ENCODE measurements at places on chromosomes 12 and 14.

DNA sequence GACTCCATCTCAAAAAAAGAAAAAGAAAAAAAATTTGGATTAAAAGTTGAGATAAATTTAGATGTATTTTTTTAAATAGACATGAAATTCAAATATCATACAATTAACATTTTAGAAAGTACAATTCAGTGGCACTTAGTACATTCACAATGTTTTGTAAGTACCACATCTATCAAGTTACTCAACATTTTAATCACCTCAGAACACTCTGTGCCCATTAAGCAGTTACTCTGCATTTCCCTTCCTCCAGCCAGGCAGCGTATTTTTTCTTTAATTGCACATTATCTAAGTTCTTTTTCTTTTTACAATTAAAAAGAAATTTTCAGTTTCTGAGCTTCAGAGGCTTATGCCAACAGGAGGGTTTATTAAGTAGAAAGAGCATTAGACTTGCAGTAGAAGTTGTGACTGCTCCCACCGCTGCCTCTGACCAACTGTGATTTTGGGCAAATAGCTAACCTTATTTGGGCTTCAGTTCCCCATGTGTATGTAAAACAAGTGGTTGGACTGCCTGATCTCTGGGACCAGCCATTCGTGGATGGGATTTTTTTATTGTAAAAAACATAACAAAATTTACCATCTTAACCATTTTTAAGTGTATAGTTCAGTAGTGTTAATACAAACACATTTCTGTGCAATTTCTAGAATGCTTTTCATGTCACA, 65.7 kb downstream of the WNK1 start:
- DNase-seq: no peak

DNA sequence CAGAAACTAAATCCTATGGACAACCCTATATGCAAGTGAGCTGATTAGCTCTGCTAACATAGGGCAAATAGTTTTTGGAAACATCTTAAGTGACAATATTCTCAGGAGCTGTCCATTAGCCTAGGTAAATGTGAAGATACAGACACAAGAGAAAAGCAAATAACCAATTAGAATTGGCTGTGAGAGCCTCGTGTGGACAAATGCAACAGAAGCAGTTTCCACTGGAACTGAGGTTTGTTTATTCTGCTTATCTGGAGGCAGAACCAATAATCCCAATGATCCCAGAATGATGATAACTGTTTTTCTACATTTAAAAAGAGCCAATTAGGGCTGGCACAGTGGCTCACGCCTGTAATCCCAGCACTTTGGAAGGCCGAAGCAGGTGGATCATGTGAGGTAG, 43.2 kb upstream of the YAF2 start:
- no peak for DNase-seq

DNA sequence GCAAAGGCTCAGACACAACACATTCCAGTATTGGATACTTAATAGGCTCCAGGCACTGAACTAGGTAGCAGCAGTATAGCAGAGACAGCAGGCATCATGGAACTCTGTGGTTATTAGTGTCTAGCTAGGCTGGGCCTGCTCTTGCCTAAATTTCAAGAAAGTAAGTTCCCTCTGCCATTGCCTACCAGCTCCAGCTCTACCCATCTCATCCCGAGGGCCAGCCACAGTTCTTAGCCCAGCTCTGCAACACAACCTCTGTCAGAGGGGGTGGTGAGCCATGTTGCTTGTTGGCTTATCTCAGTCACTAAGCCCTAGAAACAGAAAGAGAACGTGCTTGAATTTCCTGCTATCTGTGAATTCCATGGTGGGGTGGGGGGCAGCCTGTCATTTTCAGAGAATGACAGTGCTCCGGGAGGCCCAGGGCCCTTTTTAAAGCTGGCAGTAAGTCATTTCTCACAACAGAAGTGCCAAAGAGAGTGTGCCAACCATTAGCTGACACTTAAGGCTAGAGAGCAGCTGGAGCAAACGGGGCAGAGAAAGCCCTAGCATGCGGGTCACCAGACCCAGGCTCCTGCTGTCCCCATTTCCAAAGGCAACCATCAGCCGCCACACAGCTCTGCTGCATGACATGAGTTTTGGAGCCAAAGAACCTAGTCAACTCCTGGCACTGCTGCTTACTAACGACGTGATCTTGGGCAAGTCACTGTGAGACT, 105.9 kb downstream of the PRMT8 start:
- DNase-seq: no peak

GRCh38 chr12:102406033-102406584, 74.3 kb downstream of the IGF1 start:
- DNase-seq: no peak

DNA sequence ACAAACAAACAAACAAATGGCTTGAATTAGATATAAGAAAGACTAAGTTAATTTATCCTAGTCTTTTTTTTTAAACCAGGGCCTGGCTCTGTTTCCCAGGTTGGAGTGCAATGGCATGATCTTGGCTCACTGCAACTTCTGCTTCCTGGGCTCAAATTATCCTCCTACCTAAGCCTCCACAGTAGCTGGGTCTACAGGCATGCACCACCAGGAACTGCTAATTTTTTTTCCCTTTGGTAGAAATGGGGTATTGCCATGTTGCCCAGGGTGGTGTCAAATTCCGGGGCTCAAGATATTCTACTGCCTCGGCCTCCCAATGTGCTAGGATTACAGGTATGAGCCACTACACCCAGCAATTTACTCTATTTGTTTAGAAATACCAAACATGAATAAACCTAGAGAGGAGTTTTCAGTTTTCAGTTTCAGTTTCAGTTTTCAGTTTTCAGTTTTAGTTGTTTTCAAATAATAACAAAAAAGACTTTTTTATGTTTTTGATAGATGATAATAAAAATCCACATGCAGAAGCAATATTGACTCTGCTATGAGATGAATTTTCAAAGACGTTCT, 817.0 kb downstream of the FLRT2 start:
- DNase-seq: no peak

- no peak for DNase-seq
These were observed 33.5 kb upstream of the C14orf180 start for GRCh38 chr14:104545942-104546501.

- DNase-seq: no peak
These were observed 32.7 kb upstream of the DLK1 start for GRCh38 chr14:100693877-100694578.

GRCh38 chr12:67426067-67426466, 156.9 kb downstream of the CAND1 start:
- DNase-seq: no peak

DNA sequence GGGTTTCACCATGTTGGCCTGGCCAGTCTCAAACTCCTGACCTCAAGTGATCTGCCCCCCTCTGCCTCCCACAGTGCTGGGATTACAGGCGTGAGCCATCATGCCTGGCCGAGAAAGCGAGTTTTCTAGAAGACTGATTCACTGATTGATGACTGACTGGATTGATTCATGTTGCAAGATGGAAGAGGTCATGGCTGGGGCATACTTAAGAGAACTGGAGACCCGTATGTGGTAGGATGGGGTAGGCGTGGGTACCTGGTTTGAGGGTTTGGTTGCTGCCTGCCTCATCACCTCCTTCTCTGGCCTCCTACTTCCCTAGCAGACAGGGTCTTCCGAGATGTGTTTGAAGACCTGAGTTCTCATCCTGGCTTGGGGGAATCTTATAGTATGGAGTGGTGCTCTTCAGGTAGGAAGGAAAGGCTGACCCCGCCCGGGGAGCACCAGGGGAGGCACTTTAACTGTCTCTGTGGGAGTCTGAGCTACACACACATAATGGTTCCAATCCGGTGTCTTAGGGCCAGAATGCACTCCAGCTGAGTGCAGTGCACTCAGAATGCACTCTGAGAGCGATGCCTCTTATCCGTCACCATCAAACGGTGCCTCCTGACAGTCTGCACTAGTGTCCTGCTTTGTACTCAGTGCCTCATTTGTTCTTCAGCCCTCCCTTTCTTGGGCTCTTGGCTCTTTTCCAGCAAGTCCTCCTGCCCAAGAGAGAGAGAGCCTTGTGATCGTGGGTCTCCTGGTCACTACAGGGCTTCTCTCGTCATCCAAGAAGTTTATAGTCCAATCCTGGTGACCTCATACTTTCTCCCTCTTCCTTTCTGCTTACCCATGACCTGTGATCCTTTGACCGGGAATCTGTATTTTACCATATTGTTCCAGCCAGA, 19.7 kb downstream of the PLEKHG3 start:
- DNase-seq: no peak

DNA sequence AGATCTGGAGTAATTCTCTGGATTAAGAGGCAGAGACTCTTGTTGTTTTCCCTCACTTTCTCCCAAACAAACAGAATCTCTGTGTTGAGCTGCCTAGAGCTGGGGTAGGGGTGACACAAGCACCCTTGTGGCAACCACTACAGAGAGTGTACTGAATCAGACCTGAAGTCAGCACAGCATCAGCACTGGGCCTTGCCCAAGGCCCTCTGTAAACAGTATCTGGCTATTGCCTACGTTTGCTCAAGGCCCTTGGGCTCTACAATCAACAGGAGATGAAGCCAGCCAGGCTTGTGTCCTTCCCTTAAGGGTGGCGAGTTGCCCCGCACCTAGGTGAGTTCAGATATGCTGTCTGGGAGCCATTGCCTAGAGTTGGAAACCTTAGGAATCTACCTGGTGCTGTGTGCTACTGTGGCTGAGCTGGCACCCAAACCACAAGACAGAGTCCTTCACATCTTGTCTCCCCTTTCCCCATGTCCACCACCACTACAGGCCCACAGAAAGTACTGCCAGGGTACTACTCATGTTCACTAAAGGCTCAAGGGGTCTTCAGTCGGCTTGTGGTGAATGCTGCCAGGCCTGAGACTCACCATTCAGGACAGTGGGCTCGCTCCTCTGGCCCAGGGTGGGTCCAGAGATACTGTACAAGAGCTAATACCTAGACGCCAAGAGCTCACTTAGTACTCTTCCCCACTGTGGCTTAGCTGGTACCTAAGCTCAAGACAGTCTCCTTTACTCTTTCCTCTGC, 206.8 kb downstream of the SYNE2 start:
- DNase-seq: no peak

GRCh38 chr12:48810903-48811431, 7.3 kb upstream of the CACNB3 start:
- no peak for DNase-seq

GRCh38 chr14:52862632-52863333, 71.4 kb upstream of the GNPNAT1 start:
- no peak for DNase-seq

GRCh38 chr14:92040431-92041051, 682 bp upstream of the TRIP11 start:
- DNase-seq: no peak

Data from stimulated activated CD4-positive, alpha-beta T cell treated with anti-CD3 and anti-CD28 coated beads, Interleukin-4, amount 100 ng/mL, for 48 hours (primary cell).